Stimulated activated CD4-positive, alpha-beta T cell treated with anti-CD3 and anti-CD28 coated beads, Interleukin-2, amount 100 ng/mL, for 24 hours (primary cell): ENCODE measurements at places on chromosomes 3 and 15.

DNA sequence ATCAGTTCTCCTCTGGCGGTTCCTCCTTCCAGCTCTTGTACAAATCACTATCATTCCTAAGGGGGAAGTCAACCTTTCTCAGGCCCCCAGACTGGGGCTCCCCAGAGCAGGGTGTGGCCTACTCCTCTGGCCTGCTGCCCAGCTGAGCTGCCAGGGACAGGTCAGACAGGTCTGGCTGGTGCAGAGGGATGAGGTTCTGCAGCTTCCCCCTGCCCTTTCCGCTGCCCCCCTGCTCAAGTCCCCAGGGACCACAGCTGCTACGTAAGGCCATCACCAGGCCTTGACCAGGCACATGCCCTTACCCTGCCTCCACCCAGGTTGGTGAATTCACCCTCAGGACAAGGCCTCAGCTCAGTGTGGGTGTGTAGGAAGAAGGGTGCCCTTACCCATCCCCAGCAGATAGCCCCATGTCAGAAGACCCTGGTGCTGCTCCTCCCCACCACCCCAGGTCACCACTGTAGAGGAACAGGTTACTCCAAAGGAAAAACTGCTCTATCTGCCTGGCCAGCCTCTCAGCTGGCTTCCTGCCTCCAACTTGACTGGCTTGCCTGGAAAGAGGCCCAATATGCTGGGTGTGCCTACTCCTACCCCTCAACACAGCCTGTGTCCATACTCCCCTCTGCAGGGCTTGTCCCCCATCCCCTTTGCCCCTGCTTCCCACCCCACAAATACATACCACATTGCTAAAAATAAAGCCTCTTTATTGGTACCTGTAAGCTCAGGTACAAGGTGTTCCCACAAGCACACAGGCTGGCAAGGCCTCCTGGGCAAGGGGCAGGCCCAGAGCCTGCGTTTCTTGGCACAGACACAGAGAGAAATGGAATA is 12.0 kb downstream of the CSRNP1 start:
- no peak for DNase-seq

DNA sequence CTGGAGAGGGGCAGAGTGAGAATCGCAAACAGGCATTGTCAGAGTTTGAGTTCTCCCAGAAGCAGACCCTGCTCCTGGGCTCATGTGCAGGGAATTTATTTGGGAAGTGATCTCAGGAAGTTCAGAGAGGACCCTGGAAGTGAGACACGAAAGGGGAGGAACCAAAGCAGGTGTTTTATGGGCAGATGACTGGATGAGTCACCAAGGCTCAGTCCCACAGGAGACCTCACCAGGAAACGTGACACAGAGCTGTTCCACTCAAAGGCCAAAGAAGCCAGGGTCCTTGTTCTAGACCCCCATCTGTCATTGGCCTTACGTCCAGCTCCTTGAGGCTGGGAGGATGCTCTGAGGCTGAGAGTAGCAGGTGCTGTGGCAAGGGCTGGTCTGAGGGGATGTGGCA is 43.4 kb upstream of the SEC22A start:
- no peak for DNase-seq

- no peak for DNase-seq
Measured at GRCh38 chr3:65400899-65401298, 637.8 kb downstream of the MAGI1 start.

GRCh38 chr3:160400702-160401150 is 1.3 kb downstream of the SMC4 start:
- DNase-seq: peak; percentile 29
